ENCODE measurements at places on chromosomes 1 and 21.
A peak's percentile ranks its signal among the peaks of the same experiment; 100 is the strongest.

GRCh38 chr1:209863766-209864485 is 36.2 kb downstream of the UTP25 start:
- DNase-seq: no peak

GRCh38 chr1:226549937-226550671 is 1.5 kb downstream of the STUM start:
- DNase-seq: no peak

GRCh38 chr1:180636138-180636537 is 4.3 kb downstream of the XPR1 start:
- no peak for DNase-seq

DNA sequence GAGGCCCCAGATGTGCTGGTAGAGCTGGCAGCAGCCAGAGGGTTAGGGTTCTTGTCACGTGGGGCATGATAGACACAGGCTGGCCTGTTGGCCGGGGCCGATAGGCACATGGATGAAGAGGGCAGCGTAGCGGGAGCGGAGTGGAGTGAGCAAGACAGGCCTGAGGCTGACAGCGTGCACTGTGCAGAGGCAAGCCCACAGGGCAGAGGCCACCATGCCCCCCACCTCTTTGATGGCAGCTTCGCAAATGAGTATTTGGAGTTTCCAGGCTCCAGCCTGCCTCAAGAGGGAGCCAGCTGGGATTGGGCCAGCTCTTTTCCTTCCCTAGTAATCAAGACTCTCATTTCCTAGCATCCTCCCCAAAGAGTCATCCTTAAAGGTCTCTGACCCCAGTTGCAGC is 43.5 kb downstream of the TMCC2 start:
- DNase-seq: no peak

DNA sequence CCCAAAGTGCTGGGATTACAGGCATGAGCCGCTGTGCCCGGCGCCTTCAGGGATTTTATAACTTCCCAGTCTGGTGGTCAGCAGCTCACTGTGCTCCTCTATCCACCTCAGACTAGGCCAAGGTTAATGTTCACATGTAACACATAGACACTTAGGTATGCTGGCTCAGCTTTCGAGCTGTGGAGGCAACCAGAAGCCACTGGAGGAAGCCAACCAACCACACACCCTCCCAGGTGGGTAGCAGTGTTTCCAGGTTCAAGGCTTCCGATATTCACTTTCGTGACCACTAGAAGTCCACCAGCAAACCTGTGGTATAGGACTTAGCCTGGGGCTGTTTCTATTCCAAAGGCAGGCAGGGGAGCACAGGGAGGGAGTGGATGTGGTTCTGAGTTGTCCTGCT is 255.9 kb upstream of the KIAA0040 start:
- no peak for DNase-seq

- no peak for DNase-seq
These were observed 576.5 kb upstream of the PLXNA2 start for GRCh38 chr1:208820580-208821212.

DNA sequence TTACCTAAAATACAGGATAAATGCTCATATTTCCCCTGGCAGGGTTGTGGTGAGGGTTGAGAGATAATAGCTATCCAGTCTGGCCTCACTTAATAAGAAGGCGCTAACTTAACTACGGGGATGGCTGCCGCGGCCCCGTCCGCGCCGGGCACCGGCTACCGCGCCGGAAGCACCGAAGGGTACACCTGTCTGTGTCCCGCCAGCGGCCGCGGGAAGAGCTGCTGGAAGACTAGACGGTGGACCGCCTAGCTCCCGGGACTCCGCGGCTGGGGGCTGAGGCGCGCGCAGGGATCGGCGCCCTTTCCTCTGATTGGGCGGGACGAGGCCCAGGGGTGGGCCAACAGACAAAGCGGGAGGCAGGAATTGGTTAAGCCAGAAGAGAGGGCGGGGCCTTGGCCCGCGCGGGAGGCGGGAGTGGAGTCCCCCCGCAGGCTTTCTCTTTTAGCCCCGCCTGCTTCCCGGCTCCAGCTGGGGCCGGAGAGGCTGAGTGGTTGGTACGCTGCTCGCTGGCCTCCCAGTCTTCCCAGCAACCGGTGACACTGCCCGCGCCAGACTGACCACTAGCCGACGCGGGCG is at the start of gene ZNF672:
Gene ZNF672, plus strand, starts transcription at position 444 of the 576 bp plus-strand sequence. CDS start 9,051 bp downstream, outside the sequence.
- peak; percentile 79 for DNase-seq

DNA sequence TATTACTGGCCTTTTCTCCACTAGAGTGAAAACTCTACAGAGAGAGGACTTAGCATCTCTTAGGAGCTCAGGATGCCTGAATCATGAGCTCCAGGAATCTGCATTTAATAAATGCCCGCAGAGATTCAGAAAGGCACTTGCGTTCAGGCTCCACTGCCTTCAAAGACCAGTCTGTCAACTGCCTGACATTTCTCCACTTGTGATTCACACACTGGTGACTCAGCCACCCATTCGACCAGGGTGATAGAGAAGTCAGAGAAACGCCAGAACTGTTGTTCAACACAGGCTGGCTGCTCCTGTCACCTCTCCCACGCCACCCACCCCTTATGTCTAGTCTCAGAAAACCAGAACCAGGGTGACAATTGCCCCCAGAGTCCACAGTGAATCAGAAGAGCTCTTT is 26.9 kb upstream of the LBR start:
- DNase-seq: no peak

DNA sequence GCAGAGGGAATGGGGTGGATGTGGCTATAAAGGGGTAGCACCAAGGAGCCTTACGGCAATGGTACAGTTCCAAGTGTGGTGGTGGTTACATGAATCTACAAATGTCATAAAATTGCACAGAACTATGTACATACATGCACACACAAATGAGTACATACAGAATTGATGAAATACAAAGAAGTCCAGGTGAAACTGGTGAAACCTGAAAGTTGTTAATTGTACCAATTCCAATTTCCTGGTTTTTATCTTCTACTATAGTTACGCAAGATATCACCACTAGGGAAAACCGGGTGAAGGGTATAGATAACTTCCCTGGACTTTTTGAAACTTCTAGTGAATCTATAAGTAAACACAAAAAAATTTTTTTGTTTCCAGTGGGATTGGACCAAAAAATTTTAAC is 18.9 kb downstream of the HSF2BP start:
- DNase-seq: no peak

- DNase-seq: no peak
These were observed 73.1 kb downstream of the GATAD2B start for GRCh38 chr1:153849487-153850185.

DNA sequence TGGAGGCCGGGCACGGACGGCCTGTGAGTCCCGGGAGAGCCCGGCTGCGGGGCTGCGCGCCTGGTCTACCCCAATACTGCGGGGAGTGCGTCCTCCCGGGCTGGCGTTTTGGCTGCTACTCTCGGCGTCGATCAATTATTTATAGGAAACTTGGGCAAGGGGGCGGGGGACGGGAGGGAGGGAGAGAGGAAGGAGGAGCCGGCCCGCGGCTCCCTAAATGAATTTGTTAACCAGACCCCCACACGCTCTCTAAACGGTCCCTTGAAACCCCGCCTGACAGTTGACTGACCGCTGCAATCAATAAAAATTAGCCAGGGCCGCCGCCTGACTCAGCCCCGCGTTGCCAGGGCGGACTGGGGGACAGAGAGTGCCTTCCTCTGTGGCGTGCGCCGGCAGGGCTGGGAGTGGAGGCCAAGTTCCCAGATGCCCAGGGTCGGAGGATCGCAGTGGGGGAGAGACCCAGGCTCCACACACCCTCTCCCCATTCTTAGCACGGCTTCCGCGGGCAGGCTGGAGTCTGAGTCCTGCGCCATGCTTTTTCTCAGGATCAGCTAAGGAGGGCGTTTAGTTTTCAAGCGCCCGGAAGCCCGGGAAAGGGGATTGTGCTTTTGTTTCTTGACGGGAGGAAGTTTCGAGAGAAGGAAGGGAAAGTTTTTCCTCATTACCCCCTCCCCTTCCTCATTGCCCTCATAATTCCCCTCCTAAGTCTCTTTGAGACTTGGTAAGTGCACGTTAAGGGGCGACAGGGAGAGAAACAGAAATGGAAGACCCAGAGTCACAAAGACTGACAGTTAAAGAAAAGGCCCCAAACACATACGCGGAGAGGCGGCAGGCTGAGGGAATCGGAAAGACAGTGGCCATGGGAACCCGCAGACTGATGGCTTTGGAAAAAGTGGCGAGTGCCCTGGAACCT is 6.2 kb downstream of the PAX7 start:
- DNase-seq: no peak
